ENCODE measurements at places on chromosomes 3 and 15.

GRCh38 chr15:67098768-67099282 is 33.4 kb downstream of the SMAD3 start:
- DNase-seq = no peak

- no peak for DNase-seq
These were observed 151.4 kb upstream of the ARL6 start for GRCh38 chr3:97613139-97613538.

DNA sequence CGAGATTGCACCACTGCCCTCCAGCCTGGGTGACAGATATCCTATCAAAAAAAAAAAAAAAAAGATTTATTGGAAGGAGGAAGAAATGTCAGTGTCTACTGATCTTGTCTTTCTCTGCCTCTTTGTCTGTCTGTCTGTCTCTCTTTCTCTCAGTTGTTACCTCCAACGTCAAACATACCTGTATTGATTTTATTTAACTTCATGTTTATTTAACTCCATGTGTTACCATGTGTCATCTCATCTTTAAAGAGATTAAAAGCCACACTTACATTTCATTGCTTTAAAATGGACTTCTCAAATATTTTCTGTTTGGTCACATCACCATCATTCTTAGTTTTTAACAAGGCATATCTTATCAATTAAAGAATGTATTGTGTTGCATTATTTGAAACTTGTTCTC is 9.4 kb downstream of the CLDN11 start:
- DNase-seq = no peak

GRCh38 chr3:126287536-126288241 is 69.5 kb downstream of the KLF15 start:
- DNase-seq = no peak

- DNase-seq = no peak
These were observed 242.3 kb downstream of the FHIT start for GRCh38 chr3:61008998-61009380.

GRCh38 chr3:136671921-136672320 is 80.3 kb downstream of the STAG1 start:
- no peak for DNase-seq

GRCh38 chr3:118889691-118890090 is 145.0 kb downstream of the IGSF11 start:
- DNase-seq = no peak

DNA sequence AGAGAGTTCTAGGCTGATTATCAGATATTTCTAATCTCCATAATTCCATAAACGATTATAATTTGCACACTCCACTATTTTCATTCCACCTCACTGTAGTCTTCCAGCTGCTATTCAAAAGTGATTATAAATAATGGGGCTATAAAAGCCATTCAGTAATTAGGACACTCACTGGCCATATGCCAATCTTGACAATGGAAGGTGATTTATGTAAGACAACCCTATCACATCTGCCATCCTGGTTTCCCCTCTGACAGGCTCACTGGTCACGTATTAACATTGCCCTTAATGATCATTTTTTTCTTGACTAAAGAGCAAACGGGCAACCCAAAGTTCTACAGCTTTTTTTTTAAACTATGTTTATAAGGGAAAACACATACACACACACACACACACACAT is 402.4 kb downstream of the MAGI1 start:
- DNase-seq = no peak

- no peak for DNase-seq
These were observed 86.6 kb downstream of the EDEM1 start for GRCh38 chr3:5274091-5274490.

DNA sequence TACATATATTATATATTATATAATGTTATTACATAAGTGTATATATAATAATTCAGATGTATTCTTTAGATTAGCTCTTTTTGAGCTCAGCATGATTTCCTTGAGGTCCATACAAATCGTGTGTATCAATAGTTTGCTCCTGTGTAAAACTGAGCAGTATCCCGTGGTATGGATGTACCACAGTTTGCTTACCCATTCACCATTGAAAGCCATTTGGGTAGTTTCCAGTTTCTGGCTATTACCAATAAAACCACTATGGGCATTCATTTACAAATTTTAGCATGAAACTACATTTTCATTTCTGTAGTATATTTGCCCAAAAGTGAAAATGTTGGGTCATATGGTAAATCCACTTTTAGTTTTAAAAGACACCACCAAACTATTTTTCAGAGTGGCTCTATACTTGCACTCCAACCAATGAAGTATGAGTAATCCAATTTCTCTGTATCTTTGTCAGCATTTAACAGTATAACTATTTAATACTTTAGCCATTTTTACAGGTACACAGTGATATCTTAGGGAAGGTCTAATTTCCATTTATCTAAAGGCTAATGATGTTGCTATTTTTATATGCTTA is 1361.4 kb upstream of the GBE1 start:
- no peak for DNase-seq
